ENCODE measurements at places on chromosomes 4 and X. TPM values are rescaled to one million over a fixed set of nuclear protein-coding genes. Genes with fewer than 3 reads are reported as not detected.

PAGE2 gene
- not detected for total RNA-seq

MAGEA8 gene
- total RNA-seq = not detected

DNA sequence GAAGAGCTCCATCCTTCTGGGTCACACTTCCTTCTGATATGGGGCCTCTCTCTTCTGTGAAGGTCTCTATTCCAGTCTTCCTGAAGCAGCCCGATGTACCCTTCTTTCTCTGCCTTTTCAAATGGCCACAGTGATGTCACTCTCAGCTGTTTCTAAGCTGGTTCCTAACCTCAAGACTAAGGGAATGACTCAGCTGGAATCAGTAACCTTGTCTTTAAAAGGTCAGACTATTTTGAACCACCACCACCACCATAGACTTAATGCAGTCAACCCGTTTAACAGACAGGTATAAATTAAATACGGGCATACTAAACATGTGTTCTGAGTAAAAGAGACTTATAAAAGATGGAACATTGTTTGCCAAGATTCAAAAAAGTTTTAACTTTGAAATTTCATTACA is 121.0 kb downstream of the PPA2 start:
- no peaks in the 10 kb centered on the region for H3K4me1 ChIP-seq
- no peak overlapping the region for H3K27ac ChIP-seq

DNA sequence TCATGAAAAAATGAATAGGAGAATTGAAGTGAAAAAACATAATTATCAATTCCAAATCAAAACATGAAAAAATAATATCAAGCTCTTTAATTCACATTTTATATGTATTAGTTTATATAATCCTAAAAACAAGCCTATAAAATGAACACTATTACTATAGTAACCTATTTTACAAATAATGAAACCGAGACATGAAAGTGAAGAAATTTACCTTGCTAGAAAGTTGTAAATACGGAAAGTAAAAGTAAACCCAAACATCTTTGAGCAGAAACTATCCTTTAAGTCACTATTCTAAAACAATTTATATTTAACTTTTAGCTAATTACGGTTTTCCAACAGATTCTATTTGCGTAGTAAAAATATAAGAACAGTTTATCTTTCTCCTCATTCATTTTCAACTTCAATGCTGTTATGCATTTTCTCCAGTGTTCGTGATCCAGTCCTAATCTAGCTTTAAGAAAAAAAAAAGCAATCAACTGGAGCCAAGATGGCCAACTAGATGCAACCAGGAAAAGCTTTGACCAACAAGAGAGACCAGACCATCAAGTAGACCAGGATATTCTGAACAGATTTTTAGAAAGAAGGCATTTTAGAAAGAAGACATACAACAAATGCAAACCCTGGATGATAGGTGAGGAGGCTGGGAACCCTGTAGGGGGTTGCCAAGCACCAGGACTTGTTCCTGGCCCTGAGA is 67.0 kb downstream of the DDX53 start:
- DNase-seq = no peak
- H3K27me3 ChIP-seq = no peaks in the 10 kb centered on the region
- H3K4me1 ChIP-seq = no peaks in the 10 kb centered on the region
- H3K4me3 ChIP-seq = no peak overlapping the region
- H3K27ac ChIP-seq = no peak overlapping the region
- H3K36me3 ChIP-seq = no peaks in the 10 kb centered on the region

DNA sequence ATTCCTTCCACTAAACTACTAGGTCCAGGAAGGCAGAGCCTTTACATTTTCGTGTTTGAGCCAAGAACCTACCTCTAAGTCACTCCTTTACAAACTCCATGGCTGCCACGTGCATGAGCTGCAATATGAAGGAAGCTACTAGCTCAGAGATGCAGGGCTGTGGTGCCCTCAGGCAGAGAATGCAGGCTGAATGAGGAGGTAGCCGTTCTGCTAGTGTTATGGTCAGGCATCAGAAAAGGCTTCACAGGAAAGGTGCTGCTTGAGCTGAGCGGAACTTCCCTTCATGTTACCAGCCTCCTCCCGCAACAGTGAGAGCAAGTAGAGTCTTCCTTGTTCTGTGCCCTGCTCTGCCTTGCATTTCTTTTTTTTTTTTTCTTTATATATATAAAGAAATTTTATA is 148.3 kb upstream of the PACRGL start:
- no peaks in the 10 kb centered on the region for H3K4me1 ChIP-seq
- H3K27ac ChIP-seq = no peak overlapping the region
- no peak overlapping the region for H3K4me3 ChIP-seq
- H3K27me3 ChIP-seq = no peaks in the 10 kb centered on the region
- no peak for DNase-seq
- no peaks in the 10 kb centered on the region for H3K36me3 ChIP-seq

- H3K36me3 ChIP-seq = no peaks in the 10 kb centered on the region
- peaks cover 32% of the 10 kb centered on the region for H3K4me1 ChIP-seq
- H3K27ac ChIP-seq = peak overlapping the region; percentile 76
- H3K27me3 ChIP-seq = no peaks in the 10 kb centered on the region
- no peak for DNase-seq
Observed at GRCh38 chr4:41935652-41936021, 408 bp downstream of the TMEM33 start.

DNA sequence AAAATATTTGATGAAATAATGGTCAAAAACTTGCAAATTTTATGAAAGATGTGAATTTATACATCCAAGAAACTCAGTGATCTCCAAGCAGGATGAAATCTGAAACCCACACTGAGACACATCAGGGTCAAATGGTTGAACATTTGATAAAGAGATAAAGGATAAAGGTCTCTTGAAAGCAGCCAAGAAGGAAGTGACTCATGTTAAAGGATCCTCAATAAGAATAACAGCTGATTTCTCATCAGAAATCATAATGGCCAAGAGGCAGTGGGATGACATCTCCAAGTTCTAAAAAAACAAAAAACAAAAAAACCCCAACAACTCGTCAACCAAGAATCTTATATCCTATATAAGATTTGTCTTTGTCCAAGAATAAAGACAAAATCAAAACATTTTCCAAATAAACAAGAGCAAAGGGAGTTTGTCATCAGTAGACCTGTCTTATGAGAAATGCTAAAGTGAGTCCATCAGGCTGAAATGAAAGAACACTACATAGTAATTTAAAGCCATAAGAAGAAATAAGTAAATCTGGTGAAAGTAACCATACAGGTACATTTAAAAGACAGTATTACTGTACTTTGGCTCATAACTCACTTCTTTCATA is 121.7 kb downstream of the PDS5A start:
- H3K4me3 ChIP-seq = no peak overlapping the region
- no peaks in the 10 kb centered on the region for H3K4me1 ChIP-seq
- DNase-seq = no peak
- no peak overlapping the region for H3K27ac ChIP-seq

DNA sequence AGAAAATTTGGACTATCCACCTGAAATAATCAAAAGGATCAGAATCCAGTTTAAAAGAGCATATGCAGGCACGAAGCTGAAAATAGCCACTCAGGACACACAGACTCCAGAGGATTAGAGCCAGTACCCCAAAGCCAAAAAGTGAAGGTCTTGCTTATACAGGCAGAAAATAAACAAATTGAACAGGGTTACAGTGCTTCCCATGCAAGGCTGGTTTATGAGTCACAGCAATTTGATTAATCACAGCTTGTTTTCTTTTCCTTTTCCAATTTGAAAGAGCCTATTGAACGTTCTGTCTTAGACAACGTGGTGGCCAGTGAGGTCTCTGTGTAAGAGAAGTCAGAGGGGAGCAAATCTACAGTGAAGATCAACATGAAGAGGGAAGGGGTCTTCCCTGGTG is 10.2 kb downstream of the HGFAC start:
- no peak for DNase-seq
- no peak overlapping the region for H3K4me3 ChIP-seq
- H3K36me3 ChIP-seq = no peaks in the 10 kb centered on the region
- no peaks in the 10 kb centered on the region for H3K4me1 ChIP-seq

- H3K36me3 ChIP-seq = no peaks in the 10 kb centered on the region
- H3K4me3 ChIP-seq = no peak overlapping the region
- DNase-seq = no peak
Observed at GRCh38 chrX:71871367-71871766, 39.3 kb upstream of the NHSL2 start.

DNA sequence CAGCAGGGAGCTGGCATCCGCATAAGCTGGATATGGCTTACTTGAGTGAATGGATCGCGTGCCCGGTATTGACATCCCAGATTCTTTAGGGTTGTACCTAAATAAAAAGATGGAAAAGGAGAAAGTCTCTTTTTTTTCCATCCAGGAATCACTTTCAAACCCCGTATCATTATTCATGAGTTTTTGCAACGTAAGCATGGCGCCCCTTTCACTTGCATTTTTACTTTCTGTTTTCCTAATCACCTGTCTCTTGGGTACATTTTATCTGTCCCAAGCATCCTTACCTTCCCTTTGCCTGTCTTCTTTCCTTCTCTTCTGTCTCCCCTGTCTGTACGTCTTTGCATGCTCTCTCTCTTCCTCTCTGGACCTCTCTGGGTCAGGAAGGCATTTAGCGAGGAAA is 128.6 kb downstream of the CPE start:
- no peak overlapping the region for H3K27ac ChIP-seq
- H3K36me3 ChIP-seq = no peaks in the 10 kb centered on the region
- no peak overlapping the region for H3K4me3 ChIP-seq

GRCh38 chr4:169225812-169226211 is 44.9 kb downstream of the SH3RF1 start:
- H3K4me1 ChIP-seq = peaks cover 45% of the 10 kb centered on the region
- no peak overlapping the region for H3K27ac ChIP-seq
- no peaks in the 10 kb centered on the region for H3K36me3 ChIP-seq
- no peak overlapping the region for H3K4me3 ChIP-seq
- no peaks in the 10 kb centered on the region for H3K27me3 ChIP-seq

DNA sequence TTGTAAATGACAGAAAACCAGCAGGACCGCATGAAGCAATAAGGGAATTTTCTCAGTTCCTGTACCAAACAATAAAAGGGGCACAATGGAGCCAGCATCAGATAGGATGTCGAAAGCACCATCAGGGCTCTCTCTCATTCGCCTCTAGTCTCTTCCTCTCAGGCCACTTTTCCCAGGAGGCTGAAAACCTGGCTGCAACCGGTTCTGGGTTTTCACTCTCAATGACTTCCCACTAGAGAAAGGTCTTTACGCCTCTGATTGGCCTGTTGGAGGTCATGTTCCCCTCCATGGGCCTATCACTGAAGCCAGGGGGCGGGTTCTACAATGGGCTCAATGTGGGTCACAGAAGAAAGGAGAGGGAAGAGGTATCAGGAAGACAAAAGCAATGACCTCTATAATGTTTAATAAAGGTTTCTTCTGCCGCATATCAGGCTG is 29.3 kb downstream of the ZNF827 start:
- peak; percentile 86 for DNase-seq
- H3K36me3 ChIP-seq = no peaks in the 10 kb centered on the region
- peaks cover 34% of the 10 kb centered on the region for H3K4me1 ChIP-seq
- H3K27me3 ChIP-seq = no peaks in the 10 kb centered on the region
- H3K4me3 ChIP-seq = peak overlapping the region; percentile 54

DNA sequence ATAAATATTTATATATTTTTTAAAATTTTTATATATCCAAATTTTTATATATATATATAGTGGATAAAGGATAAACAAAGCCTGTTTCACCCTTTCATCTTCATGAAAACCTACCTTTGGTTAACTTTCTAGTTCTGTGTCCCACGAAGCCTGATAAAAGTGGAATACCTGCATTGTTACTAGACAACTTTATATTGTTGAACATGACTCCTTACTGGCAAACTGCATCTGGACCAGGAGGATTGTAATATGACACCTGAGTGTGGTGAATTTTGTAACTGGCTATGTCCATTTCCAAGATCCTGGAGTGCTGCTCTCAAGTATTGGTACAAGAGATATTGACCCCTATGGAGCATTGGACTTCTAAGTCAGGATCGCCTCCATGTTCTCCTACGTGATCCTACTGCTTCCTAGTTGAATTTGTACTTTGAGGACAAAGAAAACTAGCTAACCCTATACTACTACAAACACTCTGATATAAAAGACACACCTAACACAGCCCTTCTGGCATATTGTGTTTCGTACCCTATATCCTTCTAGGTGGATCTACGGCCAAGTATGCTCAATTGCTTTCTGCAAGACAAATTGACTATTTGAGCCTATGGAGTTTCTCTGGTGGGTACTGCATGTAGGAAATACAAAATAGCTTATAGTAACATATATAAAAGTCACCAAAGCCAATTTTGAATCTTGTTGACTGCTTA is 61.3 kb upstream of the PRRG1 start:
- no peak for DNase-seq
- H3K27me3 ChIP-seq = no peaks in the 10 kb centered on the region
- H3K36me3 ChIP-seq = no peaks in the 10 kb centered on the region
- H3K27ac ChIP-seq = no peak overlapping the region
- no peak overlapping the region for H3K4me3 ChIP-seq

DNA sequence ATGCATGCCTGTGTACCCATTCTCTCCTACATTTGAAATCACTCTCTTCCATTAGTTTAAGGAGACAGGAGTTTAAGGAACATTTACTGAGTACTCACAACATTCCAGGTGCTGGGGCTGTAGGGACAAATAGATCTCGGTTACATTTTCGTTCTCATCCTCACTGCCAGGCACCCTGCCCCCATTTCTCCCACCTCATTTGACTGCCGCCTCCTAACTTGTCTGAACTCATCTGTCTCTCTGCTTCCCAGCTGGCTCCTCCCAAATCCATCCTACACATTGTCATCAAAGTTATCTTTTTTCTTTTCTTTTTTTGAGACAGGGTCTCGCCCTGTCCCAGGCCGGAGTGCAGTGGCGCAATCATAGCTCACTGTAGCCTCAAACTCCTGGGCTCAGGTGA is 19.8 kb upstream of the MPC1L start:
- no peak for DNase-seq
- no peak overlapping the region for H3K27ac ChIP-seq
- no peak overlapping the region for H3K4me3 ChIP-seq
- no peaks in the 10 kb centered on the region for H3K36me3 ChIP-seq

- DNase-seq = no peak
- H3K36me3 ChIP-seq = no peaks in the 10 kb centered on the region
- H3K27me3 ChIP-seq = no peaks in the 10 kb centered on the region
- no peaks in the 10 kb centered on the region for H3K4me1 ChIP-seq
Observed at GRCh38 chrX:57133706-57134105, 3.5 kb downstream of the SPIN2A start.

DNA sequence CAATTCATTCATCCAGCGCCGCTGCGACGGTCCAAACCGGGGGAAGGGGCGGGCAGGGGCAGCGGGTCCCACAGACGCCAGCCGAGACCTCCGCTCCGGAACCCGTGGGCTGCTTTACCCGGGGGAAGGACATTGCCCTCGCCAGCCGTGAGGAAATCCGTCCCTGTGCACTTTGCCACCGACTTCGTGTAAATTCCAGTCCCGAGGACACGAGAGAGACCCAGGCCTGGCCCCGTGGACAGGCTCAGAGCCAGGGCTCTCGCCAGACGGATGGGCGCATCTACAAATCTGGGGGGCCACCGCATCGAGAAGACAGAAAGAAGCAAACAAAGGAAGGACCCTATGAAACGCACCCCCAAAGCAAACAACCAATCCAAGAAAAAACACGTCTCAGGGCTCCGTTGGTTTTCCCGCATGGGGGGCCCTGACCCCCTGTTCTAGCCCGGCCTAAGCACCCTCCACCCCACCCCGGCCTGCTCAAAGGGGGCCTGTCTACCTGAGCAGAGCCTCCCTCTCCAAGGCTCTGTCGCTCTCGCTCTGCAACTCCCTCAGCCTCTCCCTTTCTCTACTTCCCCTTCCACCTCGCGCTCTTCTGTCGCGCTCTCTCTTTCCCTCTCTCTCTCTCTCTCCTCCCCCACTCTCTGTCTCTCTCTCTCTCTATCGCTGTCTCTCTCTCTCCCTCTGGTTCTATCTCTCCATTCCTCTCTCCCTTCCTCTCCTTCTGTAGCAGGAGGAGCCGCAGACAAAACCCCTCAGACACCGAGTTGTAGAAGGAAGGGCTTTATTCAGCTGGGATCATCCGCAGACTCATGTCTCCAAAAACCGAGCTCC is 11.3 kb downstream of the FRG2 start:
- H3K27me3 ChIP-seq = peaks cover 96% of the 10 kb centered on the region
- H3K4me1 ChIP-seq = peaks cover 12% of the 10 kb centered on the region
- DNase-seq = no peak
- no peak overlapping the region for H3K4me3 ChIP-seq
